ENCODE measurements at places on chromosomes 6 and 20.

DNA sequence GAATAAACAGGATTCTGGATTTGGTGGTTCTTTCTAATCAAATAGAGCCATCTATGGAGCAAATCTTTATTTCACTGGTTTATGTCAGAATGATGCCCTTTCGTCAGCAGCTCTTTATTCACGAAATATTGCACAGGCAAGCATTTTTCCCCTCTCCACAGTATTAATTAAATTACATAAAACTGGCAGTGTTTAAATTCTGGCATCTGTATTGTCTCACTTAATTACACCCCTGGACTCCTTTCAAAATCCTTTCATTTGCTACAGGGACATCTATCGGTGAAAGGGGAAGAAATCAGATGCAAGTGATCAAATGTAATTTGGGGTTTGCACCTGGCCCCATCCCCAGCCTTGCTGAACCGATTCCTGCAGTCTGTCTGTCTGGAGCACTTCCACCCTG, 801.9 kb downstream of the QKI start:
- peak; percentile 90 for DNase-seq

DNA sequence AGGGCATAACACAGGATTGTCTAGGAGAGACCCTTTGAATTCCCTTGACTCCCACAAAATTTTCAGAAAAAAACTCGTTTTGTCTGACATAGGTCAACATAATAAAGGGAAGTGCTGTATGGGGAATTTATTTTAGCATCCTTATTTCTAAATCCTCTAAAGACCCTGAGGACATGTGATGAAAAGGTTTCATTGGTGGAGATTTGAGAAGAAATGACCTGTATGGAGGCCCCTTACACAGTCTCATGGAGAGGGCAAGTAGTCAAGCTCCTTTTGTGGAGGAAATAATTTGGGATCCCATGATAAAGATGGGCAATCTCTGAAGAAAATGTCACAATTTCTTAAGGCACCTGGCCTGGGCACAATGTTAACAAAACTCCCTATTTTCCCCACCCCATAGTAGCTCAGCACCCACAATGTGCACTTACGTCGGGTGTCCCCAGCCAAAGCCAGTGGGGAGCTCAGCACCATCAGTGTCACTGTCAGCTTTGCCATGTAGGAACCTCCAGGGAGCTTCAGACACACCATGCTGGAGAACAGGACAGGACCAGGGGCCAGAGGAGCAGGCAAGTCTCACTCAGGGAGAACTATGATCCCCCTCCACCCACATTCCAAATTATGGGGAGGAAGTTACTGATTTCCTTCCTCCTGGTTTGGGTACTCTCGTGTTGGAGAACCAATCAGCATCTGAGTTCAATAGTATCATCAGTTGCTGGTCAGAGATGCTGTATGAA, at the start of gene HLA-DRB5:
Gene HLA-DRB5, minus strand, starts transcription at position 591 of the 734 bp plus-strand sequence. Its CDS starts 63 bp downstream, at position 528.
- DNase-seq: no peak

GRCh38 chr6:15361197-15361596, 115.3 kb downstream of the JARID2 start:
- DNase-seq: no peak

DNA sequence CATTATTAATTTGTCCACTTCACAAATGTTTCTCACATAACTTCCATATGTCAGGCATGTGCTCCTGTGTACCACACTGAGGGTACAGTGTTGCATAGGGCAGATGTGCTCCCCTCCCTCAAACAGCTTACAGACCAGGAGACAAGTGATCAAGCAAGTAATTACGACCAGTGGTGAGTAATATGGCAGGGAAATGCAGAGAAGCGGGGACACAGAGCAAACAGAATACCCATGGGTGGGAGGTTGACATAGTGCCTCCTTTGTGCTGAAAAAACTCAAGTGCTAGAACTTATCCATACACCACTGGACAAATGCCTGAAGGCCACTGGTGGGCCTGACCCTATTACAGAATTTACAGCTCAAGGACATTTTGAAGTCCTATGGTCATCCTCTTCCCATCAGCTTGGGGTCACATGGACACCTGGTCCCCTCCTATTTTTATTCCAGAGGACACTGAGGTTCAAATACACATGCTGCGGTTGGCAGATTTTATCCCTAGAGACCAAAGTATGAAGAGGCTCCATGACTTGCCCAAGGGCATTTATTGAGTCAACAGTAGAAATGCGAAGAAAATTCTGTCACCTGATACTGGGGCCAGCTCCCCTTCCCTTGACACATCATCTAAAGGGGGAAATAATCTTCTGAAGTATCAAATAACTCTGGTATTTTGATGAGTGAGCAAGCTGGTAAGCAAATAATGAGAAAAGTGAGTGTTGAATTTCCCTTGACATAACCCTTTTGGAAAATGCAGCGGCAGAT, 116.6 kb downstream of the QRSL1 start:
- DNase-seq: no peak

Measured in NCI-H1105 (cell line).